Pons (tissue), 1 donor: ENCODE measurements at places on chromosomes 7 and 10.

GRCh38 chr10:22539579-22540298, 174.6 kb downstream of the PIP4K2A start:
- no peak for DNase-seq

- no peak for DNase-seq
These were observed 45.2 kb downstream of the PNLIPRP3 start for GRCh38 chr10:116472891-116473290.

- no peak for DNase-seq
These were observed 302.7 kb downstream of the HDAC9 start for GRCh38 chr7:18798088-18798906.

GRCh38 chr7:151206914-151207313, 3.4 kb downstream of the H2BK1 start:
- no peak for DNase-seq

DNA sequence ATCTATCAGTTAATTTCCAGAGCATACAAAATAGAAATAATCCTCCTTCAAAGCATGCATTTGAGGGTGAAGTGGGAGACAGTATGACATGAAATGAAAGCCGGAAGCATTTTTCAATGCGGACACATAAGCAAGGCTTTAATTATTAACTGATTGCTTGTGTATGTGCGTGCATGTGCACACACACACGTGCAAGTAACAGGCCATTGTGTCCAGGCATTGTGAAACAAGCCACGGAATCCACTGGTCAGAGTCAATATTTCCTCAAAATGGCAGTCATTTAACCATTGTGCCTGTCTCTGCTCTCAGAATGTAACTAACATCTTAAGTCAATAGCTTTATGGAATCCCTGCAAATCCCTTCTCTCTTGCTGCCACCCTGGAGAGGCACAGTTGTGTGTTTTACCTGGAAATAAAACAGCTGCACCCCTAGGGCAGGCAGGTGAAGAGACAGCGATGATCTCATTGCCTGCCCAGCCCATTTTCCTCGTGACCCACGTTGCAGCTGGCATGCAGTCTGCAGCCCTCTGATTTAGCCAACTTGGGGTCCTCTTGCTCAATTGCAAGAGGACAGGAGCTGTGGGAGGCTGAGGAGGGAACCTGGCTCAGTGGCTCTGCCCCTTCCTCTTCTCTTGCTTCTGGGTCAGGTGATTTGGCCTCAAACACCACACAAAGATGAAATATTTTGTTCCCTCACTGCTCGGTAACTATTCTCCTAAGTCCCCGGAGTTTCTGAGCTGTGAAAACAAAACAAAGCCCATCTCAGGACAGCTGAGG, 500.9 kb upstream of the ZMIZ1 start:
- DNase-seq, result no peak
